Effector CD8-positive, alpha-beta T cell (primary cell): ENCODE measurements at places on chromosomes 7 and 10.

DNA sequence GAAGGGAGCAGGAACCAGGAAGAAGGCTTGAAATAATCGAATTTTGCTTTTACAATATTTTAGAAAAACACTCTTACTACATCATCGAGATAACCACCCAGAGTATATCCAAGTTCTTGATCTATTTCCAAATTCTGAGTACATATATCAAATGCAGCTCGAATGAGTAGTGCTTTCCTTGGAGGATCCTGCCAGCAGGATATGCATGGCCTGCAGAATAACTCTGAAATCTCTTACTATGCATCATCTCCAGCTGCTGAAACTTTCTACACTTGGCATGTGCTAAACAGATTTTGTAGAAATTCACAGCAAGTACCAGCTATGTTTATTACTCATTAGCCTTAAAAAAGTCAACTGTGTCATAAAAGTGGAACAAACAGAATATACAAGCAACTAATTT, 44.0 kb upstream of the ANK3 start:
- DNase-seq, result no peak

DNA sequence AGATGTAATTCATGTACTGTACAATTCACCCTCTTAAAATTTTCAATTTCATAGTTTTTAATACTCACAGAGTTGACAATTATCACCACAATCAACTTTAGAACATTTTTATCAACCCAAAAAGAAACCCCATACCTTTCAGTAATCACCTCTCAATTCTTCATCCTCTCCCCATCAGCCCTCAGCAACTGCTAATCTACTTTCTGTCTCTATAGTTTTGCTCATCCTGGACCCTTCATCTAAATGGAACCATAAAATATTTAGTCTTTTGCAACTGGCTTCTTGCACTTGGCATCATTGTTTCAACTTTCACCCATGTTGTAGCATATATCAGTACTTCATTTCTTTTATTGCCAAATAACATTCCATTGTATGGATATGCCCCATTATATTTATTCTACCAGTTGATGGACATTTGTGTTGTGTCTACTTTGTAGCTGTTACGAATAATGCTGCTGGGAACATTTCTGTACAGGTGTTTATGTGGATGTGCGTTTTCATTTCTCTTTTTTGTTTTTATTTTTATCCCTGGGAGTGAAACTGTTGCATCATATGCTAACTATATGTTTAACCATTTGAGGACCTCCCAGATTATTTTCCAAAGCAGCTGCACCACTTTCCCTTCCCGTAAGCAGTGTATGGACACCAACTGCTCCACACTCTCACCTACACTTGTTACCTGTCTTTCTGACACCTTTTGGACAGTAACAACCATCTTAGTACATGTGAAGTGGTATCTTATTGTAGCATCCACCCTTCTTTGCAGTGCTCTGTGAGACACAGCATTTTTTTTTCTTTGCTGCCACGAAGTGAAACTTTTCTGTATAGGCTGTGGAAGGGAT, 65.4 kb upstream of the APBB1IP start:
- DNase-seq, result no peak

DNA sequence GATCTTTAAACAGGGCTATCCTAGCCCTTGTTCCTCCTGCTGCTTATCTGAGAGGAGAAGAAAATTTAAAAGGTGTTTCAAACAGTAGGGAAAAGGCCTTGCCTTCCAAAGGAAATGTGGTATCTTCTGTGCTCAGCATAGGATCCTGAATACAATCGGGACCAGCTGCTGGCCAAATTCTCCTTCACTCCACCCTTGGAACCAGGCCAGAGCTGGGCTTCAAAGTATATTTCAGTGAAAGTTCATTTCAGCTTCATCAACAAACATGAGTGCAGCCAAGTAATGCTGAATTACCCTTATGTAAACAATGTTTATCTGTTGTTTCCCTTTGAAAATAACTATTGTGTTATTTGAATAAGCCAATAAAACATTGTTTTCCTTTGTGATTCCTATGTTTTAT, 146.5 kb upstream of the MEOX2 start:
- no peak for DNase-seq

DNA sequence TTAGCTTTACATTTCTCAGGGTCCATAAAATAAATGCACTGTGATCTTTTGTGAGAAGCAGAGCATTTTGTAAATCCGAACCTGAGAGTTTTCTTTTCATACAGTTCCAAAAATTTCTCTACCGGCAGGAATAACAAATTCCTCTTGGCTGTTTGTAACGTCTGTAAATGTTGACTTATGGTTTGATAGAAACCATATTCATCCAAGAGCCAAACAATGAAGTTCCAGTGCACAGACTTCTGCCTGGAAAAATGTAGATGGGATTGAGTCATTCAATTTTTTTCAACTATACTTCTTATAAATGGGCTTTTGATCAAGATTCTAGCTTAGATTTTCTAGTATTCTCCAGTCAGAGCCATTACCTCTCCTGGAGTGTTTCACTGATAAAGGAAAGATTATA, 530.6 kb downstream of the TFEC start:
- DNase-seq, result no peak

GRCh38 chr10:132697578-132698200, 88.3 kb downstream of the NKX6-2 start:
- no peak for DNase-seq

DNA sequence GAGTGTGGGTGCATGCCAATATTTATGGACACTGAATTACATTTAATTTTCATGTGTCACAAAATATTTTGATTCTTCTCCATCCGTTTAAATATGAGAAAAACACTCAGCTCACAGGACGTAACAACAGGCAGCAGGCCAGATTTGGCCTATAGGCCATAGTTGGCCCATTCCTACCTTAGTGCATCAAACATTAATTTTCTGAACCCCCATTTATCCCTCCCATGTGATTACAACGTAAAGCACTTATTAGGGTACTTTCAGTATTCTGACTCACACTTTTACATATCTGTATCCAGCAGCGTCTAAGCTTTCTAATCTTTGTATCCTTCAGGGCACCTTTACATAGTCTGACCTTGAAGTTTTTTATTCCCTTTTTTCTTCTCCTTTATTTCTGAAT, 4.0 kb downstream of the IDI1 start:
- DNase-seq, result no peak

- no peak for DNase-seq
These were observed 6.5 kb upstream of the NANOS1 start for GRCh38 chr10:119022846-119023552.

- DNase-seq, result no peak
These were observed 21.8 kb downstream of the GLCCI1 start for GRCh38 chr7:7990441-7990761.

DNA sequence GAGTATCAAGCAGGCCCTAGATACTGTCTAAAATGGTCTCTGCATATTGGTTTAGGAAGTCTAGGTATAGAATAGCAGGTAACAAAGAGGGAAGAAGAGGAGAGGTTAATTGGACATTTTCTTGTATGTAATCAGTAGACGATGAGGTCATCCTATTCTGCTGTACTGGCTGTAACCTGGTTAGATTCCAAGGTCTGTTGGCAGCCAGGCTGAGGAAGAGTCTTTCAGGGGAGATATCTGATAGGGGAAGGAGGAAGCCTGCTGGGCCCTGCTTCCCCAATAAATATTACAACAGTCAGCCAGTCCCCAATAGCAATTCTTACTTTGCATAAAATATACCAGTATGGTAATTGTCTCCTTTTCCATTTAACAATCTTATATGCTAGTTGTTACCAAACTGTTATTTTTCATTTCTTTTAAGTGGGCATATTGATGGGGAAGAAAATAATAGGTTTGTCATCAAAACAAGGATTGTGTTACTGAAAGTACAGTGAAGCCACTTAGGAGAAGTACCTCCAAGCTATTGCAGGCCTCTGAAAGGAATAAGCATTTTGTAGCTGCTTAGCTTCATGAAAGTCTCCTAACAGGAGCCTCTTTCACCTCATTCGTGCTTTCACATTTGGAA, 186.4 kb downstream of the LRRC4 start:
- no peak for DNase-seq

- no peak for DNase-seq
These were observed 21.6 kb downstream of the PITRM1 start for GRCh38 chr10:3150961-3151360.

- no peak for DNase-seq
These were observed 186.8 kb downstream of the COBL start for GRCh38 chr7:51129527-51130472.

- DNase-seq, result no peak
These were observed 47.5 kb downstream of the TASOR2 start for GRCh38 chr10:5732141-5732540.

DNA sequence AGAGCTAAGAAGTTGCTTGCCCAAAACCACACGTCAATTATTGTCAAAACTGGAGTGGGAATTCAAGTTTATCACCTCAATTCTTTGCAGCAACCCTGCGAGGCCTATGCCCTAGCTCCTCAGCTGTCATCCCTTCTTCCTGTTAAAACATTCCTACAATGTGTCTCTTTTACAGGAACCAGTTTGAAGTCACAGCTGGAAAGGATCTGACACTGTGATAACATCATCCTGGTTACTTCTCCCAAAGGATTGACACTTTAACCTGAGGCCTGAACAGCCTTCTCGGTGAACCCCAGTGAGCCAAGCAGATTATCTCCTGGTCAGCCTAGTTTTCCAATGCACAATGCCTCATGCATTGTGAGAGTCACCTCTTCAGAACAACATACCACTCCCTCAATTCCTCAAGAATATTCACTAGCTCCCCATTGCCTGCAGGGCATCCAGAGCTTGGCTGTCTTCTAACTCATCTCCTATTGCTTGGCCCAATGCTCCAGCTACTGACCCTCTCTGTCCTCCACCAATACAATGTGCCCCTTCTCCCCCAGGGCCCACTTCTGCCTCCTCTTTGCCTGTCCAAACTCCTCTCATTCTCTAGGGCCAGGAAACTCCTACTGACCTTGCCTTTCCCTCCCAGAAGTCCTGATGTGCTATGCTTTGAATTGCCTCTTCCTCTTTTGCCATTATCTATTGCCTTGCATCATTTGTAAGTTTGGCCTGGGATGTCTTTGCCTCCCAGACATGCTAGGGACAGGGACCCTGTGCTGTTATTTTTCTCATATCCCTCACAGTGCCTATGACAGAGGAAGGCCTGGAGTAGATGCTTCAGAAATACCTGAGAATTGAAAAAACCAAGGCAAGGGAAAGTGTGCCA, 10.4 kb upstream of the DLG5 start:
- DNase-seq, result no peak

DNA sequence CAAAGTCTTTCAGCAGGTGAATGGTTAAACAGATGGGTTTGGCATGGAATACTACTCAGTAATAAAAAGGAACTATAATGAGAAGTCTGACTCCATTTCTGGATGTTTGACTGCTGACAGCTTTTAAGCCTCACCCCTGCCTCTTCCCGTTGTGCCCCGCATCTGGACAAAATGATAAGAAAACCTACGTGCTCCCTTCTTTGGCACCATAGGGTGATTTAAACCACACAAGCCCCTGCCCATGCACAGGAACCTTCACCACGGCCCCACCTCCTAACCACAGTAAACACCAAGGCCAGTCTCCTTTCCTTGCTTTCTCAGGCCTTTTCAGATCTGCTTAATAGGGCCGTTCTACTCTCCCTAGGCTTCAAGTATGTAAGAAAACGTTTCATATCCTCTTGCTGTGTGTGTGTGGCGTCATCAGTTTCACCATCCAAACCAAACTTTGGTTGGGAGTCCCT, 47.1 kb upstream of the UBN2 start:
- no peak for DNase-seq

- no peak for DNase-seq
These were observed 61.6 kb downstream of the PRSS58 start for GRCh38 chr7:142196066-142196840.

- DNase-seq, result no peak
These were observed 137.1 kb upstream of the UNC5B start for GRCh38 chr10:71075086-71075758.

DNA sequence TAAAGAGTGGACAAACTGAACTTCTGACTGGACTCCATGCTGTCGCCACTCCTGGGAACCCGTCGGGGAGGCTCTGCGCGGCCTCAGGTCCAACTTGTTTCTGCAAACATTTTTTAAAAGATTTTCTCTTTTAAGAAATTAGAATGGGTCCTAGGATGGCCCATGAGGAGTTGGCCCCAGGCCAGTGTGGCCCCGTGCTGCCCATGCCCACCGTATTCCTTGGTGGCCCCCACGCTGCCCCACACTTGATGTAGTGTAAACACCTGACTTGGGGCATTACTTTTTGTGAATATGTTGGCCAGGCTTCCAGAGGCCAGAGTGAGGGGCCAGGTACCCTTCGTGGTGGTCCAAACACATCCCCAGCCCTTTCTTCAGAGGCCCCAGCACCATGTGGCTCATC, 19.3 kb downstream of the ZNF316 start:
- no peak for DNase-seq

DNA sequence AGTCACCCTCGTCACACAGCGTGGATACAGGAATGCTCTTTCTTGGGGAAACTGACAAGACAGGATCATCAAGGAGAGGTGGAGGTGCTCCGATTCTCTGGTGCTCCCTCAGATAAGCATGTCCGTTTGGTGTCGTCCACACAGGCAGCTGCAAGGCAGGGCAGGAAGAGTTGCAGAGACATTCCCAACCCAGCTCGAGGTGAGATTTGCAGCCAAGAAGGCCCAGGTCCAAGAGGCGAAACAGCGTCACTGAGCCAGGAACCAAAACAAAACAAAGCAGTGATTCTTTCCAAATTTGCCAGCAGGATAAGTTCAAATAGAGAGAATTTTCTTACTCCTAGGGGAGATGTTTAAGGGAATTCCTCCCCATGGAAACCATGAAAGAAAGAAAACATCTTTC, 386.5 kb upstream of the PFKP start:
- no peak for DNase-seq

- DNase-seq, result no peak
These were observed 135.8 kb downstream of the JAZF1 start for GRCh38 chr7:28044825-28045224.

- no peak for DNase-seq
These were observed 1.4 kb upstream of the HOXA7 start for GRCh38 chr7:27157702-27158431.

DNA sequence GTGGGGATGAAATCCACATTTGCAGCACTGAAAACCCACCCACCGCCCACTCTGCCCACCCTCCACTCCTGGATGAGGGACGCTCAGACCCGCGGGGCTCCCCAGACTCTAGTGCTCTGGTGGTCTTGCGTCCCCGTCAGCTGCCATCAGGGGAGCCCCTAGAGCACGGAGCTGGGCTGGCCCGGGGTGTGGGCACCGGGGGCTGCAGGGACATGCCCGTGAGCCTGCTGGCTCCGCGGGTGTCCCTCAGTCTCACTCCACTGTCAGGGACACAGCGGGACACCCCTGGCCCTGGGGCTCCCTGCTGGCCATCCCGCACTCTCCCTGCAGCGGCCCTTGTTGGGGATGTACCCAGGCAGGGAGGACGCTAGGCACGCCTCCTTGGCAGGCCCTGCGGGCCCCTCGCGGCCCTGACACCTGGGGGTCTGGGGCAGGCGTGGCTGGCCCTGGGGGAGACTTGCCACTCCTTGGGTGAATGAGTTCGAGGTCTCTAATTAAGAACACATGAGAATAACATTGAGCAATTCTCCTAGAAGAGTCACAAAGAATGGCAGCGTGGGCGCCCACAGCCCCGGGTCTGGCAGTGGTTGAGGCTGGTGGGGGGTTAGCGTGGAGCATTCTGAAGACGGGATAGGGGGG, 64.2 kb downstream of the CFAP46 start:
- DNase-seq, result no peak

- DNase-seq, result no peak
These were observed 83.6 kb downstream of the WDFY4 start for GRCh38 chr10:48768144-48768766.
